ENCODE measurements at places on chromosomes 4 and X.

GRCh38 chr4:184471881-184472613, 2.3 kb downstream of the IRF2 start:
- no peak for DNase-seq

GRCh38 chr4:48030470-48030869, 13.9 kb downstream of the NIPAL1 start:
- DNase-seq = no peak

GRCh38 chr4:57109847-57110639, at the start of gene IGFBP7:
Gene IGFBP7 (minus strand): TSS chr4:57110385. CDS start chr4:57110351, 34 bp downstream.
- no peak for DNase-seq

DNA sequence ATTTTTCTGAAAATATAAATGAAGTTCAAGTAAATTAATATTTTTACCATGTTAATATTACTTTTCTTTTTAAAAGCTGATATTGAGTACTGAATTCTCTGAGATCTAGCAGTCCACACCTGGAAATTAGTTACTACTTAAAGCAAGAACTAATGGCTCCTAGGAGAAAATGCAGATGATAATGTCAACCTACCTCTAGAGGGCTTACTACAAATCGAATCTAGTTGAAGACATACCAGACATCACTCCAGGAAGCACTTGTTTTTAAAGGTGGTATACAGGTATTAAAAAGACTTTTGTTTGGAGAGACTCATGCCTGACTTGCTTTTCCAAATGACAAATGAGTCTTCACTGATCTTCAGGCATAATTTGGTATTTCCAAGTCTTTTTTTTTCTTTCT, 516.4 kb upstream of the BOD1L1 start:
- DNase-seq = no peak

- DNase-seq = no peak
These were observed at the start of gene GPC3 for GRCh38 chrX:133985164-133985966. Gene GPC3 (minus strand): TSS chrX:133985594.

DNA sequence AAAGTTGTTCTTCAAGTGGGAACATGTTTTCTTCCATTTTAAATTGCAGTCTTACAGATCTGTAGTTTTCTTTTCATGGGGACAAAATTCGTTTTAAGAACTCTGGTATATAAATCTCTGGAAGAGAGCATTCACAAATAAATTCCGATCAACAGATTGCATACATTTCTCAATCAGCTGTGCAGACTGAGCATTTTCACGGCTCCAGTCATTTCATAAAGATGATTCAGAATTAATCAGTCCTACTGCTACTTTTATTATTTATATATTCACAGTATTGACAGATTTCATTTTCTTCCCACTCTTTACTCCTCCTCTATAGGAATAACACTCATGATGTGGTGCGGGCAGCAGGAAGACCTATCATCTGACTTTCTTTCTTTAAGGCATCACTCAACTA, 534.9 kb upstream of the FTHL17 start:
- no peak for DNase-seq

DNA sequence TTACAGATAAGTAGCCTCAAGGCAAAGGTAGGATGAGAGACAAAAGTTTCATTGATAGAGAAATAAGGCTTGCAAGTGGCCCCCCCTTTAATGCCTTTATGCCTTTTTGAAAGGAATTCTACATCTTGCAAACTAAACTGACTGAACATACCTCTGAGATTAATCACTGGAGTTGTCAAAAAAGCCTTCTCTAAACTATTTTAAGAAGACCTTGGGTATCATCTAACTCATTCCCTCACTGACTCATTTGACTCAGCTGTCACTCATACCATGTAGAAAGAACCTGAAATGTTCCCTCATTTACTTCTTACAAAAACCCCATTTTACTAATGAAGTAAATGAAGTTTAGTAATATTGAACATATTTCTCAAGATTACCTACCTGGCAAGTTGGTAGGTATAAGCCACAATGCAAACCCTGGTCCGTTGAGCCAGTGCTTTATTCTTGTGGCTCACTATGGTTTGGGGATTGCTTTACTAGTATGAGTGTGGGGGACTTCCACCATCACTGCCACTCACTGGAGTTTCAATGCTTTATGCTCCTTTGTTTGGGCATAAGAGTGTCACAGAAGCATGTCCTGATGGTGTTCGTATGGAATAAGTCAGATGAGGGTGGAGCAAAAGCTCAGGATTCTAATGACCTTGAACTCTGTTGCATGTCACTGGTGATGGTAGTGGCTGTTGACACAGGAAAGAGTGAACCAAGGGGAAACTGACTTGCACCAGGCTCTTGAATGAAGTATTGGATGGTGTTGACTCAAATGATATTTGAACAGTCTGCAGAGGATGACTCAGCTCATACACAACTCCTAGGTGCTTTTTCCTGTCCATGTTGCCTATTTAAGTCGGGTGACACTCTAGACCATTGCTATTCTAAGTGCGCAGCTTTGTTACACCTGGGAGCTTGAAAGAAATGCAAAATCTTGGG, 305.5 kb upstream of the EMCN start:
- DNase-seq = no peak

DNA sequence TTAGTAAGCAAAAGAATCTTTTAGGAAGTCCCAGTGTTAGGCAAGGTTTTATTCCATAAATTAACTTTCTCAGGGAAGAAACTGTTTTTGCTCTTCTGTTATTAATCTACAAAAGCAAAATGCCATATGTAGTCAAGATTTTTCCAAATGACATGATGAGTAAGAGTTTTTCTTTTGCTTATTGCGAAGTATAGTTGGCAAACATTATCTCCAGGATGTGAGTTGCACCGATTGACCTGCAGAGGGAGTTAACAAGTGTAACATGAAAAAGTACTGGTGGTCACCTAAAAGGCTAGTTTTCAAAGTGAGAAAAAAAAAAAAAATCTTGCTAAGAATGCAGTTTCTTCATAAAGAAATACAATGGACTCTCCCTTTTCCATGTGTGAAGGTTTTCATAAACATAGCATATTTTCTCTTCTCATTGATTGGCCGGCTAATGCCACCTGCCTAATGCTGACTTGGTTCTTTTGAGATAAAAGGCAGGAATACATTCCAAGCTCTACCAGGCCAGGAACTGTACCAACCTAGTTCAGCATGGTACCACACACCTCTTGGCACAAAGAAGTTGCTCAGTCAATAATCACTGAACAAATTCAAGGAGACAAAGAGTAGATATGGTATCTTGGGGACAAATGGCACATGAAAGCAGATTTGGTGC, 100.2 kb downstream of the LNX1 start:
- DNase-seq = no peak
